ENCODE measurements at places on chromosomes 2 and 18. TPM values are rescaled to one million over a fixed set of nuclear protein-coding genes. Genes with fewer than 3 reads are reported as not detected.

Gene CCDC141
- 2.6 TPM for total RNA-seq

Gene KIAA2012
- not detected for total RNA-seq

Gene AKAIN1
- not detected for total RNA-seq

Gene WDFY1
- 33.6 TPM for total RNA-seq

Gene SERPINB12
- total RNA-seq: not detected

Gene C2orf92
- 7.4 TPM for total RNA-seq

Gene CNTNAP5
- total RNA-seq: not detected

Gene ADRA2B
- 0.30 TPM for total RNA-seq

Gene DTNA
- total RNA-seq: 0.48 TPM

Gene STK36
- total RNA-seq: 13.1 TPM

Gene SLC5A7
- total RNA-seq: not detected

Gene ATP6V1B1
- total RNA-seq: not detected

Gene FBXO48
- 2.0 TPM for total RNA-seq

All from activated CD4-positive, alpha-beta T cell treated with anti-CD3 and anti-CD28 coated beads for 36 hours (primary cell).